ENCODE measurements at places on chromosomes 11 and 22.

GRCh38 chr22:24894998-24895397 is 51.5 kb downstream of the LHFPL7 start:
- peak; percentile 14 for DNase-seq

GRCh38 chr11:40080434-40080833 is 1379.0 kb downstream of the LRRC4C start:
- no peak for DNase-seq

DNA sequence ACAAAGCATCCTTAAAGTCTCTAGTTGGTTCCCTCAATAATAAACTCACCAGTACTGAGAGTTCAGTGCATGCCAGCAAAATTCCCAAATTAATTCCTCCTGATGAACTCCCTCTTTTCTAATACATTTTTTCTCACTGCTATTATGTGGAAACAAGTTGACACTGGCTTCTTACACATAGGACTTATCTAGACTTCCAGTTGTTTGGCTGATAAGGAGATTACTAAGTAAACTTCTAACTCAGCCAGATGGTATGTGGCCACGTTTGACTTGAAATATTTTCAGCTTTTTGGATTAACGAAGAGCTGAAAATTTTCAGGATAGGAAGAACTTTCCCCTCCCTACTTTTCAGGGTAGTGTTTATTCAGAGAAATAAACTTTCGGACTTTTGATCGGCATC is 1154.2 kb upstream of the TENM4 start:
- no peak for DNase-seq

- DNase-seq = no peak
These were observed 29.5 kb upstream of the FTH1 start for GRCh38 chr11:61996933-61997332.

GRCh38 chr11:58597486-58598144 is 18.8 kb downstream of the ZFP91 start:
- no peak for DNase-seq

- DNase-seq = no peak
These were observed 4.0 kb downstream of the RPL3 start for GRCh38 chr22:39315389-39315788.

DNA sequence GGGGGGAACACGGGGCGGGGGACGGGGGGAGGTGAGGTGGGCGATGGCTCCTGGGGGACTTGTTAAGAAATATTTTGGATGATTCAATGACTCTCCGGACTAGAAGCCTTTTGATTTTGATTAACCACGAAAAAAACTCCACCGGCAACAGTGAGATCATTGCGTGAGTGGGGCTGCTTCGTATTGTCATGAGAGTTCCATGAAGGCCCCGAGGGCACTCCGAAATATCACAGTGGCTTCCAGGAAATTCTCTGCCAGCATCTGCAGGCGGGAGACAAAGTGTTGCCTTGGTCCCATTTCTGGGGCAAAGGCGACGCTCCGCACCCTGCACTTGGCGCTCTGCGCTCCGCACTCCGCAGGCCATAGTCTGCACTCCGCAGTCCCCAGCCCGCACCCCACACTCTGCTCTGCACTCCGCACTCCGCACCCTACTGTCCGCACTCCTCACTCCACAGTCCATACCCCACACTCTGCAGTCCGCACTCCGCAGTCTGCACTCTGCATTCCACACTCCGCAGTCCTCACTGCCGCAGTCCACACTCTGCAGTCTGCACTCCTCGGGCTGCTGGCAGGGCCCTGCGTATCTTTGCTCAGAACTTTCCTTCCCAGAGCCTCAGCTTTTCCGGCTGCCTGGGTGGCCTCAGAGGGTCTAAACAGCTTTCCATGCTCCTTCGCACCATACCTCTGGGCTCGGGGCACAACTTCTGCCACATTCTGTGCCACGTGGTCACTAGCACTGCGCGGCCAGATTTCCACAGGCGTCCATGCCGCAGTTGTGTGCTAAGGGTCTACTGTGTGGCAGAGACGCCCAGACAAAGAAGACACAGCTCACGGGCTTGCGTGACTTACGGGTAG is 61.1 kb downstream of the LINC01488 start:
- no peak for DNase-seq

GRCh38 chr11:32400196-32400595 is 35.1 kb downstream of the WT1 start:
- no peak for DNase-seq

- DNase-seq = no peak
These were observed 83.8 kb upstream of the ATXN10 start for GRCh38 chr22:45587638-45588505.

DNA sequence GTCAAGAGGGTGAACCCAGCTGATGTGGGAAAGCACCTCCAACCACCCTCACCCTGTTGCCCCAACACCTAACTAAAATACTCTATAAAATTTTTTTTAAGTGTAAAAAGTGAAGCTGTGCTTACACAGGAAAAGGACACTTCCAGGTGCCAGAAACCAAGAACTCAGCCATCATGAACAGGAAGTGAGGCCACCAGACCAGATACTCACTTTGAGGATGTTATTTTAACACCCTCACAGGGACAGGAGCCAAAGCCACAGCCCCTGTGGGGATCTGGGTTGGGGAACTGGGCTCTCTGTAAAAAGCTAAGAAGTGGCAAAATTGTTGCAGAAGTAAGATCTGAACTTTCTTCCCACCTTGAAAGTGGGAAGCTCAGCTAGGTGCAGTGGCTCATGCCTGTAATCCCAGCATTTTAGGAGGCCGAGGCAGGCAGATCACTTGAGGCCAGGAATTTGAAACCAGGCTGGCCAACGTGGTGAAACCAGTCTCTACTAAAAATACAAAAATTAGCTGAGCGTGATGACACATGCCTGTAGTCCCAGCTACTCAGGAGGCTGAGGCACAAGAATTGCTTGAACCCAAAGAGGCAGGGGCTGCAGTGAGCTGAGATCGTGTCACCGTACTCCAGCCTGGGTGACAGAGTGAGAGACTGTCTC is 3.8 kb downstream of the RSPH14 start:
- DNase-seq = no peak

DNA sequence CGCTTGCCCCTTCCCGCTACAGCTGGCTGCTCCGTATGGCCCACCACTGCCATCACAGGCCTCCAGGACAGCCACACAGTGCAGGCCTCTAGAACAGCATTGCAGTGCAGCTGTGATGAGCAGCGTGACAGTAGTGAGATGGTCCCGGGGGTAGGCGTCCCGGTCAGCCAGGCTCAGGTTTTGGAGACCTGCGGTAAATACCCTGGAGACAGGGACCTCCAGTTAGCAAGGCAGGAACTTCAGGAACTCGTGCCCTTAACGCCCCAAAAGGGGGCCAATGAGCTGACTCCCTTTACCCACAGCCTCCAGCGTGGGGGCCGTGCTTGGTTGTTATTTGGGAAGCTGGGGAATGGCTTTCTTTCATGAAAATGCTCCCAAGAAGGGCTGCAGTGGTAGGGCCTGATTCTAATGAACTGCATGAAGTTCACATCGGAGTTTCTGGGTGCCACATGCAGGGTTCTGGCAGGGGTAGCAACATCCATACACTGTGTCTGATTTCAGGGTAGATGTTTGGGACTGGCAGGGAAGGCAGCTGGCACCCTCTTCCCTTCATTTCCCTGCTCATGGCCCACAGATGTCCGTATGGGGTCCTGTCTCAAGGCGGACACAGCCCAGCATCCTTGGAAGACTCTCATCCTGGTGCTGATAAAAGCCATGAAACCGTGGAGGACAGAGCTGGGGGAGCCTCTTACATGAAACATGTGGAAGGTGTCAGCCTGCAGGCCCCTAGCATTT is 440.5 kb downstream of the TBC1D22A start:
- no peak for DNase-seq

- no peak for DNase-seq
These were observed 8.9 kb upstream of the NLRP6 start for GRCh38 chr11:269146-269890.

DNA sequence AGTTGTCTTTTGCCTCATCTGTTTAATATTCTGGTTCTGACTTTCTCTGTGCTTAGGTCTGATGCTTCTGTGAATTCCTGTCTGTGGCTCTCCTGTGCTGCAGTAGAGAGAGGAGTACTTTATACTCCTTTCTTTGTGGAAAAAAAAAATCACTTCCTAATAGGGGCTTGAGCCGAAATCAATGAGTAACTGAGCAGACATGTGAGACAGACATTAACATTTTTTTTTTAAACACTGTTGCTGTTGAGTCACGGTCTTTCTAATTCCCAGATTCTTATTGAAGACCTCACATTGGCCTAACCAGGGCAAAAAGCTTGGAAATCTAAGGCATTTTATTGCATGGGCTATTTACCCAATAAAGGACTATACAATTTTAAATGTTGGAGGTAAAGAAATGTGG is 86.1 kb downstream of the GRM5 start:
- no peak for DNase-seq

GRCh38 chr22:25409240-25409639 is 155.2 kb upstream of the GRK3 start:
- no peak for DNase-seq

GRCh38 chr22:48520207-48520606 is 1307.5 kb downstream of the BRD1 start:
- no peak for DNase-seq

DNA sequence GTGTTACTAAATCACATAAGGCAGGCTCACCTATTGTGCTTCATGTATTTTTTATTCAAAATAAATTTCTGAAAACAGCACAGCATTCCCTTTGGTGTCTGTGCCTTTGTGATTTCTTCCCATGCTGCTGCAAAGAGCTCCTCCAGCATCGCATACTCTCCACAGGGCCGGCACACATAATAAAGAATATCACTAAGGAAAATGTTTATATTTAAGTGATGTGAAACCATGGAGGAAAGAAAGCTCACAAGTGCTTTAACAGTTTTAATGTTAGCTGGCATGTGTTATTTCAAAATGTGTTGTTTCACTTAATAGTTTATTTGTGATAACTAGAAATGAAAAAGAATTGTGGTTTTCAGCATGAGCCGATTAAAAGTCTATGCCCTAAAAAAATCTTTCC is 241.3 kb upstream of the ANO3 start:
- no peak for DNase-seq

GRCh38 chr11:126597041-126597440 is 241.6 kb downstream of the ST3GAL4 start:
- DNase-seq = no peak

DNA sequence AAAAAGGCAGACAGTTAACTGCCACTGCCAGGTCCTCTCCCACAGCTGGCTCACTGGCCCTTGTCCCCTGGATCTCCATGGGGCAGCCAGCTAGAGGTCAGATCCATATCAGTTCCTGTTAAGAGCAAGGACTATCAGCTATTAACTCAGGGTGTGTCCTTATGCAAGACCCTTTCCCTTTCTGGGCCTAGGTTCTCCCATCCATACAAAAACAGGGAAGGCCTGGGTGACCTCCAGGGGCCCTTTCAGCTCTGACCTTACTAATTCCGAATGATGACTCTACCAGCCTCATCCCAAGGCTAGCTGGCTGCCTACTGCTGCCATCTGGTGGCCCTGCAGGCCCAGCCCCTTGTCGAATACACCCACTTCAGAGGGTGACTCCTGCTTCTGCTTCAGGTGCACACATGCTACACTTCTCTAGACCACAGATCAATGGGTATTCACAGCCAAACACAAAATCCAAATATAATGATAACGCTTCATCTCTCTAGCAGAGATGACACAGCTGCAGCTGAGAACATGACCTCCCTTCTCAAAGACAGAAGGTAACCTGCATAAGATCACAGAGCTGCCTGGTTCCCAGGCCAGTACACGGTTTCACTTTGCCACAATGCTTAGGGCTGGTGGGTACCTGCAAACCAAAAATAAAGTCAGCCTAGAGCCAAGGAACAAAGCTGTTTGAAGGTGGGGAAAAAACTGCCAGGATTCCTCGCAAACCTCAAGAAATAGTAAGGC is 34.1 kb downstream of the SERGEF start:
- DNase-seq = no peak

DNA sequence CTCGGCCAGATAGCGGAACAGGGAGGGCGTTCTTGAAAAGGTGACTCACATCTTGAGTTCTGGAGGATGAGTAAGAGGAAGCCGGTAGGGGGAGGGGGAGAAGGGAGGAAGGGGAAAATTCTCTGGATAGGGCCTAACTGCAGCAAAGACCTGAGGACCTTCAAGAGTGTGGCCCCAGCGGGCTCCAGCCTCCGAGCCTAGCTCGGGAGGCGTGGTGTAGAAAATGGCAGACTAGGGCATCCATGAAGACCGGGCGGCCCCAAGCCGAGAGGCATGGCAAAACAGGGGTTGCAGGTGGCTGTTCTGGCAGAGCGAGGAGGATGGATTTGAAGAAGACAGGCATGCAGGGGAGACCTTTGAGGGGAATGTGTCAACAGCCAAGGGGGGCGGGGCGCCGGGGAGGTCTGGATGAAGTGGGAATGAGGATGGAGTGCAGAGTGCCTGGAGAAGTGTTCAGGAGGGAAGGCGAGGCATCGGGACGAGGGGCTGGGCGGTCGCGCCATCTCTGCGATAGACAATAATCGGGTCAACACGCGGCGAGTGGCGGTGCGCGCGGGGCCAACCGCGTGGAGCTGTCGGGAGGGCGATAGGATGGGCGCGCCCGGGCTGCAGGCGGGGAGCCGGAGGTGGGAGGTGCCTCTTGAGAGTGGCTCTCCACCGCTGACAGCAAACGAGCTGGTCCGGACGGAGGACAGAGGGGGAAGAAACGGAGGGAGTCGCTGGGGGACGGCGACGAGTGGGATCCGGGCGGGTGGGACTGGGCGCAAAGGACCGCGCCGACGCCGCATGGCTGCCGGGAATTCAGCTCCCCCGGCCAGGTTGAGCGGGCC is 40.0 kb upstream of the CREB3L1 start:
- DNase-seq = no peak
